ENCODE measurements at places on chromosomes 7 and 10. TPM values are rescaled to one million over a fixed set of nuclear protein-coding genes. Genes with fewer than 3 reads are reported as not detected.

The HKDC1 gene
- 1.6 TPM for total RNA-seq

The HOXA10 gene
- 0.26 TPM for total RNA-seq

The BUD23 gene
- total RNA-seq, result 90.9 TPM

The PTF1A gene
- not detected for total RNA-seq

The HGF gene
- total RNA-seq, result not detected

The NOS3 gene
- 6.8 TPM for total RNA-seq

The CCL24 gene
- total RNA-seq, result not detected

The SEMA3E gene
- total RNA-seq, result not detected

Data from activated T-cell treated with anti-CD3 and anti-CD28 coated beads, Interleukin-2, amount 50 U/mL, for 72 hours (primary cell).